ENCODE measurements at places on chromosomes 4 and X. TPM values are rescaled to one million over a fixed set of nuclear protein-coding genes. Genes with fewer than 3 reads are reported as not detected.
A peak's percentile ranks its signal among the peaks of the same experiment; 100 is the strongest.

DNA sequence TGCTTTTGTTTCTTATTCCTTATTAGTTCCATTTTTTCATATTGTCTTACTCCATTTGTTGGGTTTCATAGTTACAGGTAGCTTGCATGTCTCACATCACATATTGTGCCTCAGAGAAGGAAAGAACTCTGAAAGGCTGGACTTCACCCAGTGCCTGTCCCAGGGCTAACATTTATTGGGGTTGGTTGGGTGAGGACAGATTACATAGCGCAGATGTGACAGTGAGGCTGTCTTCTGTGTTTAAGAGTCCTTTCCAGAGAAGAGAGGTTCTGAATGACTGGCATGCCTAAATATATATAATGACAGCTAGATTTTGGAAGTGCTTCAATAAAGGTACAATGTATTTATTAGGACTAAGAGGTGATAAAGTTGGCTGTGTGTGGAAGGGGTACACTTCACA, 2.7 kb downstream of the ZNF330 start:
- DNase-seq, result no peak

DNA sequence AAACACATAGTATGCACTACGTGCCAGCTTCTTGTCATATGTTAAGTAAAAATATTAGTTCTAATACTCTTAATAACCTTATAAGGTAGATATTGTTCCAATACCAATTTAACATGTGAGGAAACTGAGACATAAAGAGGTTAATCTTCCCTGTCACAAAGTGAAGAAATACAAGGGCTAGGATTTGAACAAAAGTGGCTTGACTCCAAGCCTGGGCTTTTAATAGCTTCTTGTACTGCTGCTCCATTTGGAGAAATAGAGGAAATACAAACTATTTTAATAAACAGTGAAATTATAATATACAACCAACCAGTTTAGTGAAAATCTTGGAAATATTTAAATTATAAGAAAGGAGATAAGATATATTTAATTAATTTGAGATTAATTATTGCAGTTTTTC, 33.2 kb downstream of the TLL1 start:
- DNase-seq, result no peak

- no peak for DNase-seq
Measured at GRCh38 chr4:86948276-86948675, 13.5 kb downstream of the AFF1 start.

DNA sequence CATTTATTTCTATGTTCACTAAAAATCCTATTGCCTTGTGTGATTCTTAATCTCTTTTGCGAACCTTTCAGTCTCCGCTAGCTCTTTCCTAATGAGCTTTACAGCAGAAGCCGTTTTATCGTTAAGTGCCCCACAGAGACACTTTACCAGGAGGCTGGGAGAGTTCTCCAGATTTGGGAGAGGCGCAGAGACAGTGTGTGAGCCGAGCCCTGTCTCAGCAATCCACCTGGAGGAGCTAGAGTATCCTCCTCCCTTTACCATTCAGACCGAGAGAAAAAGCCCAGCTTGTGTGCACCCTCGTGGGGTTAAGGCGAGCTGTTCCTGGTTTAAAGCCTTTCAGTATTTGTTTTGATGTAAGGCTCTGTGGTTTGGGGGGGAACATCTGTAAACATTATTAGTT, 54.9 kb upstream of the MTM1 start:
- no peak for DNase-seq

GRCh38 chrX:275476-275966, 5.7 kb upstream of the PLCXD1 start:
- peak; percentile 20 for DNase-seq

The NPNT gene
- 30.9 TPM for total RNA-seq

DNA sequence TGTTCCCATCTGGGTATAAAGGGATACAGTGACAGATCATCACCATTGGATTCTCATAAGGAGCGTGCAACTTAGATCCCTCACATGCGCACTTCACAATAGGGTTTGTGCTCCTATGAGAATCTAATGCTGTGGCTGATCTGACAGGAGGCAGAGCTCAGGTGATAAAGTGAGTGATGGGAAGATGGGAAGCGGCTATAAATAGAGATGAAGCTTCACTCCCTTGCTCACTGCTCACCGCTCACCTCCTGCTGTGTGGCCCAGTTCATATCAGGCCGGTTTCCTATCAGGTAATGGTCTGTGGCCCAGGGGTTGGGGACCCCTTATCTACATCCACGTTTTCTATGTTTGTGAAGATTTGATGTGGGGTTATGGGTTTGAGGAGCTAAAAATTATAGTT, 43.7 kb downstream of the FAT4 start:
- DNase-seq, result no peak

DNA sequence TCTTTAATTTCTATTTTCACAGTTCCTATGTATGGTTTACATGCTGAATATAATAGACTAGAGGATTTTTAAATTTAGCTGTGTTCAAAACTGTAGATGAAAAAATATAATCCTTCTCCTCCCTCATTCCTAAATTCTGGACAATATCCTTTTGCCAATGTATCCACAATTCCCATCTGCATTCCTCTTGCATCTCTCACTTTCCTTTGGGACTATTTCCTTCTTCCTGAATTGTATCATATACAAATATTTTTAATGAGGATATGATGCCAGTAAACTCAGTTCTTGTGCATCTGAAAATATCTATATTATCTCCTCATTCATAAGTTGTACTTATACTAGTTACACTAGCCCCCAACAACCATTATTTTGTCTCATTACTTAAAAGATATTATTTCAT, 46.7 kb downstream of the DDX60L start:
- DNase-seq, result no peak

GRCh38 chr4:185755451-185755850, 56.5 kb downstream of the SORBS2 start:
- no peak for DNase-seq
